ENCODE measurements at places on chromosomes 3 and 15.
A peak's percentile ranks its signal among the peaks of the same experiment; 100 is the strongest.

GRCh38 chr3:151142929-151143328 is 57.5 kb downstream of the MED12L start:
- no peak for DNase-seq

- DNase-seq = no peak
These were observed 42.4 kb downstream of the TIGIT start for GRCh38 chr3:114336122-114336697.

DNA sequence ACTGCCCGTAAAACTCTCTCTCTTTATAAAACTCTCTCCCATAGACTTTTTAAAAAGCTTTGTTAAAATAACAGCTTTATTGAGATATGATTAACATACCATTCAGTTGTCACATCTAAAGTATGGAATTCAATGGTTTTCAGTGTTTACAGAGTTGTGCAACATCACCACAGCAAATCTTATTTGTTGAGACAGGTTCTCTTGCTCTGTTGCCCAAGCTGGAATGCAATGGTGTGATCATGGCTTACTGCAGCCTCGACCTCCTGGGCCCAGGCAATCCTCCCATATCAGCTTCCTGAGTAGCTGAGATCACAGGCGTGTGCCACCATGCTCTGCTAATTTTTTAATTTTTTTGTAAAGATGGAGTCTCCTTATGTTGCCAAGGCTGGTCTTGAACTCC is 35.9 kb upstream of the TRAK1 start:
- DNase-seq = peak; percentile 65

- DNase-seq = no peak
These were observed 160.9 kb downstream of the IMPG2 start for GRCh38 chr3:101159478-101159877.

GRCh38 chr3:58260261-58260731 is 22.7 kb downstream of the ABHD6 start:
- DNase-seq = peak; percentile 63

DNA sequence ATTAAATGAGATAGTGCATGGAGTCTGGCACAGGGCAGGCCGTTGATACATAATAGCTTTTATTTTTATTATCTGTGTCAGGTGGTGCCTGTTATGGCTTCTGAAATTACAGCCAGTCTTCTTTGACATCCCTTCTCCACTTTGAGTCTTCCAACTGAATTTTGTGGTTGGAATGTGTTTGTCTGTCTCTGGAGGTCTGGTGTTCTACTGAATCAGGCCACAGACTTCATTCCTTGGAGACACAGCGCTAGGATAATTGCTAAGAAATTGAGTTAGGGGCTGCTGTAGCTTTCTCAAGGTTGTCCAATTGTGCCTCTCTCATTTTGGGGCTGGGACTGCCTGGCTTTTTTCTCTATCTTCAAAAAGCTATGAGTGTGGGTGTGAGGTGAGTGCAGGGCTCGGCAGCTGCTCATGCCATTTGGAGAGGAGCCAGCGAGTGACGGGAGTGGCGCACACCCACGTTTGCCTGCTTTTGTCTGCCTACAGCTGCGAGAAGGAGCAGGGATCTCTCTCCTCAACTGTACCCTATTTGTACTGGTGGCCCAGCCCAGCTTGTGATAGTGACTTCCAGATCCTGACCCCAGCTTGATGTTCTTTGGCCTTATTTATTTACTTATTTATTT is 49.8 kb upstream of the SYN2 start:
- no peak for DNase-seq

- DNase-seq = no peak
These were observed 371.7 kb upstream of the RGMA start for GRCh38 chr15:93460717-93461116.

GRCh38 chr3:47464588-47464987 is 11.2 kb downstream of the SCAP start:
- DNase-seq = no peak

DNA sequence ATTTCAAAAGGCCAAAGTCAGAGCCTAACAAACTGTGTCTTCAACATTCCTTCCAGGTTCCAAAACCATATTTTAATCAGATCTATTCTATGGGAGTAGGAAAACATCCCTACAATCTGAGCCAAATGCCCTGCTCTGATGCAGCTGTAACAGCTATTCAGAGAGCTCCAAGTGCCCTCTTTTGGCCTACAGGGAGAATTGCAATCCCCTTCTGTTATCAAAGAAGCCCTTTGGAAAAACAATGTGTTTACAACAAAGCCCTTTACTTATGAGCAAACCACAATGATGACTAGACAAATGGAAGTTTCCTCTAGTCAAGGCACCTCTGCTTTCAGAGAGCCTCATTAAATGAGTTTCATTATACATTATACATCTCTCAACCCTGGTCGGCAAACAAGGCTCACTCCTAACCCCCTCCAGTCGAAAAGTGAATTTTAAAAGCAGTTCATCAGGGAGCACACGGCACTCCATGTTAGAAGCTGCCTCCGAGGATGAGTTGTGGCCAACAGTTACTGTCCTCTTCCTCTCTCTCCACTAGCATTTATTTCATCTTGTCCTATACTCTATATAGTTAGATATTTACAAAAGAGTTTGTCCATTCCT is 42.6 kb upstream of the TMCO5A start:
- no peak for DNase-seq

DNA sequence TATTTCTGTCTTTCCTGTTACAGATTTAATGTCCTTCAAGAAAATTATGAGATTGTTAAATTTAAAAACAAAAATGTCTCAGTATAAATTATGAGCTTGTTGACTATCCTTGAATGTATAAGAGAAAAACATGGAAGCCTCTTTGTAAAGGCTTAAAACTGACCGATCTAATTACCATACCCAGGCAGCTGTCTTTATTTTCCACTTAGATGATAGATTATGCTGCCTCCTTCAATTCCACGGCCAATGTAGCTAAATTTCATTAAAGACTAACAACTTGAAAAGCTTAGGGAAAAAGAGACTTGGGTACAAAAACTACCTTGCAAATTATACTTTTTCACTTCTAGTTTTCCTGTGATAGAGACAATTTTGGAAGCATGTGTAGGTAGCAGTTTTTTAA is 88.3 kb downstream of the ATP10A start:
- no peak for DNase-seq

GRCh38 chr3:182969277-182969676 is 11.1 kb downstream of the DCUN1D1 start:
- DNase-seq = peak; percentile 47

GRCh38 chr3:187669675-187670504 is at the start of gene SST:
Gene SST, minus strand, starts transcription at chr3:187670394. Its CDS starts 103 bp downstream, at chr3:187670291.
- no peak for DNase-seq

DNA sequence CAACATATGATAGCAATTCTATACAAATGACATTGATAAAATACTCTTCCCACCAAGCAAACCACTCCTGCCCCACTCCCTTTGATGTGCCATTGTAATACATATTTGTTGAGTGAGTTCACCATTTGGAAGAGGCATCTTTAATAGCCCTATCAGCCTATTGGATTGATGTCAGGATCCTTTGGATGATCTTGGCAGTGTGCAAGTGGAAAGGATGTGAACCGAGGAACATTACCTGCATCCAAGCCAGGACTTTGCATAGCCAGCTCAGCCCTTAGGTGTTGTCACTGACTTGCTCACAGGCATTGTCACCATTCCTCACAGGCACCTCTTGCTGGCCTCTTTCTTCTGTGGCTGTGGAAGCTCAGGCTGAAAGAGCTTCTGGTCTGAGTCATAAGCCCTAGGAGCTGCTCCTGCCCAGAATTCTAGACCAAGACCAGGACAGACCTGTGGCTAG is 16.5 kb upstream of the TIMP4 start:
- no peak for DNase-seq

DNA sequence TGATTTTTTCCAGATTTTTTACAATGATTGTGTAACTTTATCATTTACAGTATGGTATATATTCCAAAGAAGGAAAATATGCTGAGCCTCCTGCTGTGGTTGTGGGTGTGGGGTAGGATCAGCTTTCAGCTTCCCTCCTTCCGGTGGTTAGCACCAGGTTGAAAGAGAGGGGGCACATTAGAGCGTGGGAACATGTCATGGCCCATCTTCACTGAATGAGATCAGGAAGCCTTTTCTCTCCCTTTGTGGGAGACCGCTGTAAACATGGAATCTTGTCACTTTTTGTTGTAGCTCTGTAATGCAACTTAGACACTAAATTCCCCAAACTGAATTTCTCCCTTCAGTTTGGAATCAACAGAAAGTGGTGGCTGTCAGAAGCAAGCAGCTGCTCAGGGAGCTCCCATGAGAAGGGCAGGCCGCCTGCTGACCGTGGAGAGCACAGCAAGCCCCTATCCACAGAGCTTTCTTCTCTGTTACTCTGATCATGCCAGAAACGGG is 86.7 kb upstream of the LIMD1 start:
- no peak for DNase-seq

GRCh38 chr3:129399895-129400357 is 28.5 kb downstream of the EFCAB12 start:
- DNase-seq = no peak

- no peak for DNase-seq
These were observed 5.9 kb downstream of the MEIS2 start for GRCh38 chr15:37094333-37094914.

- DNase-seq = no peak
These were observed 144.8 kb downstream of the PDCD6IP start for GRCh38 chr3:33943277-33943676.

- DNase-seq = no peak
These were observed 50.0 kb upstream of the CORO2B start for GRCh38 chr15:68528626-68529290.

DNA sequence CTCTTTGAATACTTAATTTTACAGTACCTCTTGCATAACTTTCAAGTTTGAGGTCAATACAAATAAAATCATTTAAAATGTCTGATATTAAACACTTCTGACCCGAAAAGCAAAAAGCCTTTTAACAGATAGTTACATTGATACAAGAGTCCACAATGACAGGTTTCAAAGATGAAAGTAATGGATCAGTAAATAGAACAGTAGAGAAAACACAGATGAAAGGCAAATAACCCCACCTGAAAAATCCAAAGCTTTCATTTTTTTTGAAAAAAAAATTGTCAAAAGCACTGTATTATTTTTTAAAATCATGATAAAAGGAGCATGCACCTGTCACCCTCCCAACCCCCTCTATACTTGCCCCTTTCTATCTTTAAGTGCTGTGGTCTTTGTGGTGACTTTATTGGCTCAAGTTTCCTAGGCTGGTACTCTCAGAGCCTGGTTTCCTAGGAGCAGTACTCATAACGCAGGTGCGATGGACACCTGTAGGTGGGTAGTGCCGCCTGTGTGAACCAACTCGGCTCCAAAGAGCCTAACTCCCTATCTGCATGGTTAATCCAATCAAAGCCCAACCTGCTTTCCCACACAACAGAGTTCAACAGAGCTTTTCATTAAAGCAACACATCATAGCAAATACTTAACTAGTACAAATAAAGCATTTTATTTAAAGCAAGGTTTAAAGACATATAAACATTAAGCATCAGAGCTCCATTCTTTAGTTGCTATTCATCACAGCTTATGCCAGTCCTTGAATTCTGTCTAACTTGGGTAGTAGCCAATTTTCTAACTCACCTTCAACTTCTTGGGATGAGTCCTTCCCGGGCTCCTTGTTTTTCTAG is 32.2 kb downstream of the LIPC start:
- no peak for DNase-seq

DNA sequence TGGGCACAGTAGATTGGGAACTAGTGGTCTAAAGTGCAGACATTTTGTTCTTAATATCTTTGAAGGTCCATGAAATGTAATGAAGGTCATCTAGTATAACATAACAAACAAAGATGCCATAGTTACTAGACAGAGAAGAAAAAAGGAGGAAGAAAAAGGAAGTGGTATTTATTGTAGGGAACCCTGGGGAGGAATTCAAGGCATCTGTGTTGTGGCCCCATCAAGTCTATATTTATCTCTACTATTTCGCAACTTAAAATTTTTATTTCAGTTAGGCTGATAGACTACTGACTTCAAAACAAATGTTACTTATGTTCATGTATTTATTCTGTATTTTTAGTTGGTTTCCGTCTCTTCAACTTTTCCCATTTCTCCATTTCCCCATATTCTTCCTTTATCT is 48.9 kb upstream of the ZDHHC23 start:
- DNase-seq = peak; percentile 10

GRCh38 chr15:101028321-101028720 is 109.2 kb downstream of the LRRK1 start:
- no peak for DNase-seq

GRCh38 chr3:52121464-52121805 is 32.8 kb downstream of the POC1A start:
- DNase-seq = no peak

DNA sequence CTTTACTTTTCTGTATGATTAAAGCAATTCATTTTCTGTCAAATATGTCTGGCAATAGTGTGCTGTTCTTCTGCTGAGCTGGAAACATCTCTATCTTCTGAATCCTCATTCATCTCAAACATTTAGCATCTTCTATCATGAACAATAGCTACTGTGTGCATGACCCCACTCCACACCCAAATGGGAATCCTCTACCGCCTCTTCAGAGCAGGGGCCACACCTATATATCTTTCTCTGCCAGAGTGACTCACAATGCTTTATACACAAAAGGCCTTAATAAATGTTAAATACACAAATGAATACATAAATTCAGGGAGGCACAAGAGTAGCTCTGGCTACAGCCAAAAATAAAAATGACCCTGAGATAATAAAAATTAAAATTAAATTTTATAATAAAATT is 8.0 kb downstream of the ALDH1A2 start:
- no peak for DNase-seq

DNA sequence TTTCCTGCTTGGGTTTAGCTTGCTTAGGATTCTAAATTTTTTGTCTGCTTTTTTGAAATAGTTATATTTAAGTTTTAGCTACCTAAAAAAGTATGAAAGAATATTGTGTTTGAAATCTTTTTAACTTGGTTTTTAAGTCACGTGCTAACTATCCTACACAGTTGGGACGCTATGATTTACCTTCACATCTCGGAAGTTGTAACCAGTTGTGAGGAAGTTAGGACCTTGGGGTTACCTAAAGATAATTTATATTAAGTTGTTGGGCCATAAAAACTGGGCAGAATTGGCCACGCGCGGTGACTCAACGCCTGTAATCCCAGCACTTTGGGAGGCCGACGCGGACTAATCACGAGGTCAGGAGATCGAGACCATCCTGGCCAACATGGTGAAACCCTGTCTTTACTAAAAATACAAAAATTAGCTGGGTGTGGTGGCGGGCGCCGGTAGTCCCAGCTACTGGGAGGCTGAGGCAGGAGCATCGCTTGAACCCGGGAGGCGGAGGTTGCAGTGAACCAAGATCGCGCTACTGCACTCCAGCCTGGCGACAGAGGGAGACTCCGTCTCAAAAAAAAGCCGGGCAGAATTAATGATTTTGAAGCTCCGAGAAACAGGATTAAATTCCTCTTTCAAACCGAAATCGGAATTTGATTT is 1.0 kb downstream of the ZFAND6 start:
- DNase-seq = no peak
